ENCODE measurements at places on chromosomes 2 and 18. TPM values are rescaled to one million over a fixed set of nuclear protein-coding genes. Genes with fewer than 3 reads are reported as not detected.

The SPATA3 gene
- total RNA-seq: not detected

The PCARE gene
- total RNA-seq: 0.06 TPM

The PSMA8 gene
- total RNA-seq: not detected

The GALNT13 gene
- 3.1 TPM for total RNA-seq

The TLX2 gene
- not detected for total RNA-seq

The APCDD1 gene
- total RNA-seq: 232 TPM

The IL18R1 gene
- 18.2 TPM for total RNA-seq

The ARPC2 gene
- total RNA-seq: 323 TPM

The CHST9 gene
- total RNA-seq: not detected

The RAPGEF4 gene
- total RNA-seq: 10.4 TPM

The MROH2A gene
- not detected for total RNA-seq

The DOK1 gene
- 38.2 TPM for total RNA-seq

The SLC40A1 gene
- 48.5 TPM for total RNA-seq

The MBOAT2 gene
- 5.5 TPM for total RNA-seq

DNA sequence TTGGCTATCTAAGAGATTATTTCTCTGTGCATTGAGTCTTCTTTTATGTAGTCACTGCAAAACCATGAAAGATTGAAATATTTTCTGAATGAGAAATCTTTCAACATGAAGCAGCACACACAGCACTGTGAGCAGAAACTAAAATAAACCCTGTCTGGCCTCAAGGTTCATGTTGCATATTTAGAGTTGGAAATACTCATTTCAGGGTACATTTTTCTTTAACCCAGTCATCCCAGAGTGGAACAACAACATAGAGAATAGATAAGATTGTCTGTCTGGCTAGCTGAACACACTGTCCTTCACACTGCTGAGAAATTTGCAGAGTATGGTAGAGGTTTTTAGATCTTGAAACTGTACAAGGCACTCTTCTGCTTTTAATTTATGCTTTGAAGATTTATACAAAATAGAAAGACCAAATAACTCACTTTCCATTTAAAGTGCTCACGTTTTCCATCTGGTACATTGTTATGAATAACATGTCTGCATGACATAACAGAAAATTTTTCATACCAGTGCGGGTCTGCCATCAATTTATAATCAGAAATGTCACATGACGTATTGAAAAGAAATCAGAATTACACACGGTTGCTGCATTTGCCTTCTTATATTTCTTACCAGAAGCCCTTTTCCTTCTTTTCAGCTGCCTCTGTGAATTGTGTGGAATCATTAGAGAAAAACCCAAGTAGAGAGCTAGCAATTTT lies 25.0 kb upstream of the FN1 start:
- DNase-seq: no peak

DNA sequence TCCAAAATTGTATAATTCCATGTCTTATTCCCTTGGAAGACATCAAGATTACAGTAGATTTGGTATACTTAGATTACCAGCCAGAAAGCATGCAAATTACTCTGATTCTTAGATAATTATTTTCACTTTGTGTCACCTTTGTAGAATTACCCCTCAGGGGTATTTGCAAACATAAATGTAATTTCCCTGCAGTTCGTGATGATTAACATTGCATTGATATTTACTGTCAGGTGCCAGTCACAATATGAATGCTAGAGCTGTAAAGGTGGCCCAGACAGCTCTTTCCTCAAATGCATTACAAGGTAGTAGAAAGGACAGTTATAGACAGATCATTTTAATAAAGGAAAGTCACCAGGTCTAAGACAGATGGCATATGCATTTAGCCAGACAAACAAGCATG lies 1537.5 kb upstream of the PIK3C3 start:
- no peak for DNase-seq

GRCh38 chr2:11922294-11922693 lies 175.9 kb downstream of the LPIN1 start:
- DNase-seq: no peak

GRCh38 chr2:231682603-231683291 lies 25.6 kb upstream of the PTMA start:
- DNase-seq: no peak

GRCh38 chr2:96907115-96908041 lies 37.5 kb upstream of the SEMA4C start:
- DNase-seq: no peak

DNA sequence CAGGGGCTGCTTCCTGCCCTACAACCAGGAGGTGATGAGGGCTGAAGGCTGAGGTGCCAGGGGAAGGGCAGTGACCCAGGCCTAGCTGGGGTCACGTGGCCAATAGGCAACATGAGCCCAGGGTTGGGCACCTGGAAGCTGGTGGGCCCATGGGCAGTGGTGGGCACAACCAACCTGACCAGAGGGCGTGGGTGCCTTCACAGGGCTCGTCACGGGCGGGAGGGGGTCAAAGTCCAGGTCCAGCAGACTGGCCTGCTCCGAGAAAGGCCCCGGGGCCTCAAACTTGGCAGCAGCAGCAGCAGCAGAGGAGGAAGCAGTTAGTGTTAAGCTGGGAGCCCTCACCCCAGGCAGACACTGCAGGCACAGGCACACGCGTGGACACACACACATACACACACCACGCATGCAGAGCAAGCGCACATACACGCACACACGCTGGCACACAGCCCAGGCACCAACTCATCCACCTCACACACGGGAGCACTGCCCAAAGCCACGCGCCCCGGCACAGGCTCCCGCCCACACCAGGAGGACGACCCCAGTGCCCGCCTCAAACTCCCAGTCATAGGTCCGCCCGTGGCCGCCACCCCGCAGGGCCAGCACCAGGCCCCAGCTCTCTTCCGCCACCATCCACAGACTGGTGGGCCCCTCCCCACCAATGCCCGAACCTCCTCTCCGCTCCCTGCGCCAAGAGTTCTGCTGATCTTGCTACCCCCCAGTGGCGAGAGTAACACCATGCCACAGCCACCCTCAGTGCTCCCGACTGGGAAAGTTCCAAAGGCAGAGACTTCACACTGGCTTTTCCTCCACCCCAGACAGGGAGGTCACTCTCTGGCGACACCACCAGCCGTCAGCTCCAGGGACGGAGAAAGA lies 53.0 kb downstream of the BIN1 start:
- no peak for DNase-seq

DNA sequence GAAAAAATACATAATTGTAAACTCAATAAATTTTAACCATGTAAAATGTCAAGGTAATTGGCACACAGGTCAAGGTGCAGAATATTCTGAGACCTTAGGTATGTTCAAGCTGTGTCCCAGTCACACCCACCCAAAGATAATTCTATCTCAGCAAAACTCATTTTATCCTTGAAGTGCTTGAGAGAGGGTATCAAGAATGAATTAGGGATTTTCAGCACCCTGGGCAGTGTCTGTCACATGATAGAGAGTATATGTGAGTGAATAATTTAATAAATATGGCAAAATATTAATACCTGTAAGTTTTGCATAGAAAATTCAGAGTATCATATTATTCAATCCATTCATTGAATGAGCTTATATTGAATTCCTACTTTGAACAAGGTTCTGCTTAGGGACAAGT lies 567.9 kb downstream of the FBXO15 start:
- DNase-seq: no peak

- DNase-seq: no peak
Measured at GRCh38 chr2:148930046-148930775, 55.2 kb downstream of the KIF5C start.

- peak; percentile 72 for DNase-seq
Measured at GRCh38 chr2:71857636-71858035, 290.0 kb downstream of the CYP26B1 start.

DNA sequence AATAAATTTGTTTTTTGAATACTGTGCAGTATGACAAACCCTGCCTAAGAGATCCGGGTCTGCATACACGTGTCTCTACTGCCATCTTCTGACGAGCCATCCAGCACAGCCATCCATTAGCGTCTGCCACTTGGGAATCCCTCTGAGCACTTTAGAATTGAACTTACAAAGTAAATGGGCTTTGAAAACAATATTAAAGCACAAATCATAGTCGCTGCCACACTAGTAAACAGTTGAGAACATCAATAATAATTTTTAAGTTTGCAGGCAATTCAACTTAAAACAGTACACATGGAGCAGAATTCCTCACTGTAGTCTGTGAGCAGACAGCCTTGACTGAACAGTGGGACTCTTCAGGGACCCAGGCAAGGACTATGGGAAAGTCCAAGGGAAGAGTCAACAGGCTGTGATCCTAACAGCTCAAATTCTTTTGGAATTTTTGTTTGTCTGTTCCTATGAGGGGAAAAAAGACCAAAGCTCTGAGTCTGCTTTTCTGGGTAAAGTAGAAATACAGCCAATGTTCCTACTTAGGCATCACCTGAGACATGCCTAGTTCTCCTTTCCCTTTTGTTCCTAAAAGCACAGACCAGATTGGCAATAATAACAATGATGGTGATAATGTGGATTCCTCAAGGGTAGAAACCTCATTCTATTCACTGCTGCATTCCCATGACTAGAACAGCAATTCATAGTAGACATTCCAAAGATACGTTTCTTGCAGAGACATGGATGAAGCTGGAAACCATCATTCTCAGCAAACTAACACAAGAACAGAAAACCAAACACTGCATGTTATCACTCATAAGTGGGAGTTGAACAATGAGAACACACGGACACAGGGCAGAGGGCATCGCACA lies 92.9 kb downstream of the MREG start:
- DNase-seq: no peak

- no peak for DNase-seq
Measured at GRCh38 chr2:43708891-43709290, 32.7 kb upstream of the C1GALT1C1L start.

DNA sequence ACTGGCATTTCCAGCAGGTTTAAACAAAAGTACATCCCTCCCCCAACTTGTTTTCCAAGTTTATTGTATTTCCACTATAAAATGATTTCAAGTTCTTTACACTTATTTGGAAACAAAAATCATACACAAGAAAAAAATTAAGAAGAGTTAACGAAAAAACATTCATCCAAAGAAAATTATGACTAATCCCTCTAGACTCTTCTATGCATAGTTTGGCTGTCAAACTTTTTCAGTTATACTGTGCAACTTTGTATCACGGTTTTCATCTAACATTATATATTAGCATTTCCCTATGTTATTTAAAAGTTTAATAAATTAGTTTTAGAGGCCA lies 627 bp downstream of the WDCP start:
- no peak for DNase-seq

GRCh38 chr18:9951022-9951859 lies 37.4 kb downstream of the VAPA start:
- no peak for DNase-seq

DNA sequence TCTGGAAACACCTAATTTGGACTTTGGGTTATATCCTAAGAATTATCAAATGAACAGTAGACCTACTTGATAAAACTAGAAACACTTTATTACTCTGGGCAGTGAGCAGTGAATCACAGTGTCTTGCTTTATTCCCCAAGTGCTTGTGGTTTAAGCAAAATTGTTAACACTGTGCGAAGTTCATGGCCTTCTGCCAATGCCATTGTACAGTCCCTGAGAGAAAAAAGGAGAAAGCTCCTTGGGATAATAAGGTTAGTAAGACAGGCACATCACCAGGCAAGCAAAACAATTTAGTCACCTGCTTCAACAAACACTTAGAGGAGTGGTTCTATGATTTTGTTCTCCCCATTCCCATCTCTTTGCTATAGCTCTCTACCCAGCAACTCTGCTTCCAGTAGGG lies 39.8 kb downstream of the ADCYAP1 start:
- no peak for DNase-seq

GRCh38 chr18:12293831-12294230 lies 14.2 kb upstream of the TUBB6 start:
- DNase-seq: no peak

- DNase-seq: no peak
Measured at GRCh38 chr2:235898766-235899165, 269.4 kb downstream of the GBX2 start.

DNA sequence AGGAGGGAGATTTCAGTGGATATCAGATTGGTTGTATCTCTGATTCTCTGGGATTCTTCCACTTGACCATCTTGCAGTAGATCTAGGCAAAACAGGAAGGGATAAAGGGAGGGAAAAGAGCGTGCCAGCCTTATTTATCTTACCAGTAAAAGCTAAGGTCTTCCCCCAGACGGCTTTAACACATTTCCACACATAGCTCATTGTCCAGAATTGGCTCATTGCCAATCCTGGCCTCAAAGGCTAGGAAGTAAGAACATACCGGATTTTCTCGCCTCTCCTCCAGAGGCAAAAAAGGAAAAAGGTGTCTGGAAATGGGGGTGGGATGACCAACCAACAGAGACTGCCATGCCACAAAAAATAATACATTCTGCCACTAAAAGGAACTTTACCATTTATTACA lies 411.6 kb upstream of the NRP2 start:
- no peak for DNase-seq

- no peak for DNase-seq
Measured at GRCh38 chr2:84442888-84443287, 16.2 kb downstream of the SUCLG1 start.

- DNase-seq: no peak
Measured at GRCh38 chr18:36153203-36153602, 23.5 kb downstream of the ELP2 start.

DNA sequence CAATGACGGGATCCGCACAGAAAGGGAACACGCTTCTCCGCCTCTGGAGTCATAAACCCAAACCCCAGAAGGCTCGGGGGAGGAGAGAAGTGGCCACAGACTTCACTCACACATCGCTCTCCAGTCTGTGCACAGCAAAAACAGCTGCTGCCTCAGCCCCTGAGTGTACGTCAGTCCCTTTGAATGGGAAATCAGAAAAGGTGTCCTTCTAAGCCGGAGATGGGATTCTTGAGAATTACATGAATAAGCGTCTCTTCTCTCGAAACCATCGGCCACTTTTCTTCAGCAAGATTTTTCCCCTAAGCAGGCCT lies 78.3 kb downstream of the PDCL3 start:
- DNase-seq: peak; percentile 35

- no peak for DNase-seq
Measured at GRCh38 chr2:36266536-36267121, 88.9 kb upstream of the CRIM1 start.

- no peak for DNase-seq
Measured at GRCh38 chr2:191264647-191265081, 19.5 kb downstream of the MYO1B start.

GRCh38 chr2:200635251-200635650 lies 49.4 kb downstream of the AOX1 start:
- DNase-seq: no peak

- DNase-seq: no peak
Measured at GRCh38 chr18:5534845-5535244, 9.0 kb downstream of the EPB41L3 start.

DNA sequence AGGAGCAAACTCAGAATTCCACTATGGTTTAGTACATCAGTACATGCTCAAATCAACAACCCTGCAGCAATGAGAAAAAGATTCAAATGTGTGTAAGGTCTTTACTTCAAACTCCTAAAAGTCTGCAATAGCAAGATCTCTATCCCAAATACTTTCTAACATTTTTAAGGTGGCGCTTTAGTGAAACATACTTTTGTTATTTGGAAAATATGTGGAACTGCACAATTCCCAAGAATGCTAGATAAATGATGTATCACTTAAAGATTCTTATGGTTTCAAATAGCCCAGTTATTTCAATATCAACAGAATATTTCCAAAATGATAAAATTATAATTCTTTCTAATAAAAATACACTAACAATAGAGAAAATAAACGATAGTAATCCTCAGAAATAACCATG lies 227.6 kb upstream of the SMAD7 start:
- DNase-seq: no peak

Measured in mesenteric fat pad (tissue), 1 donor.